ENCODE measurements at places on chromosomes 11 and 22.

- no peak for DNase-seq
These were observed 64.7 kb upstream of the CCND1 start for GRCh38 chr11:69576069-69576782.

DNA sequence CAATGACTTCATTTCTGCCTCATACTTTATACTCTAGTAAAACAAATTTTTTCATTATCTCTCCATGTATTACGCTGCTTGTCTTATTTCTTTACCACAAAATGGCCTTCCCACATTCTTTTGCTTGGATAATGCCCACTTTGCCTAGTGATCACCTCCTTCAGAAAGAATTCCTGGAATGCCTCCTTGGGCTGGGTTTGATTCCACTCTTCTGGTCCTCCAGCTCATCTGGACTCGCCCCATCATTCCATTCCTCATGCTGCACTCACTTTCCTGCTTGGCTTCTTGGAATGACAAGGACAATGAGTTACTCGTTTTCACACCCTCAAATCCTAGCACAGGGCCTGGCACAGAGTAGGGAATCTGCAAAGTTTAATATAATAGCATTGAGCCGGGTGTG, 475.1 kb upstream of the LARGE1 start:
- DNase-seq = no peak

DNA sequence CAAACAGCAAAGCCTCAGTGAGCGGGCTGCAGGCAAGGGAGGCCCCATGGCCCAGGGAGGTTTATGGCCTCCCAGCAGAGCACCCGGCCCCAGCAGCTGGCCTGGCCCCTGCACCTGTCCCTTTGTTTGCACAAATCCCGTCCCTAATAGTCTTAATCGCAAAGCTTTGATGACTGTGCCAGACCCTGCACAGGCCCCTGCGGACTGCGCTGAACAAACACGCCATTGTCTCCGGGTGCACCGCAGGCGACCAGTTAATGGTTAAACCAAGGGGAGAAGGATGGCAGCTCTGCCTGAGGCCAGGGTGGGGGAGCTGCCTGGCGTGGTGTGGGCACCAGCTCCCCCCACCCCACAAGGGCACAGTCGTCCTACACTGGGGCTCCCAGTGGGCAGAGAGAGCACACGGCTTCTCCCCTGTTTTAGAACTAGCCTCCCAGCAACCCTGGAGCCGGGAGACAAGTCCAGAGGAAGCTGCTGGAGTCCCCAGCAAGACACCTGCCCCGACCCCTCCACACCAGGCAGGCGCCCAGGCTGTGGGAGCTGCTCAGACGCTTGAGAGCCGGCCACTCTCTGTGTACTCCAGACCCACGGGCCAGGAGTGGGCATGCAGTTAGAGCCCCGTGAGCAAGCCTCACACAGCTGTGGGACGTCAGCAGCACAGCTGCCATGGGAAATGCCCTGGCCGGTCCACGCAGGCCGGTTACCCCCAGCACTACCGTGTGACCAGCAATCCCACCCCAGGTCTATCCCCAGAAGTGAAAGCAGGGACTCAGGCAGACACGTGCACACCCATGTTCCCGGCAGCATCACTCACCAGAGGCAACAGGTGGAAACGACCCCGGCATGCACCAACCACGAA, 39.7 kb upstream of the TH start:
- DNase-seq = no peak

DNA sequence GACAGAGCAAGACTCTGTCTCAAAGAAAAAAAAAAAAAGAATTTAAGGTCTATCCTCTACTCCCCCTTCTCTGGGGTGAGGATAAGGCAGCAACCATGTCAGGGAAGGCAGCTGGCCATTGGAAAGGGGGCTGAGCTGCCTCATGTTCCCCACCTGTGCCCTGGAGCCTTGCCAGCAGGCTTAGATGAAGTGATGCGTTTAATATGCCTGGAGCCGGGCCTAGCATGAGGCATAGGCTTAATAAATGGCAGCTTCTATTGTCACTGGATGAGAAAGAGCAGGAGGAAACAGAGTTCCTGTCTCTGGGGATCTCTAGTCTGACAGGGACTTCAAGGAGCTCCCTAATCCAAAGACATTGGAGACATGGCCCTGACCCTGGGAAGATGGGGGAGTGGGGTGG, 3.2 kb upstream of the KCNE3 start:
- DNase-seq = no peak

DNA sequence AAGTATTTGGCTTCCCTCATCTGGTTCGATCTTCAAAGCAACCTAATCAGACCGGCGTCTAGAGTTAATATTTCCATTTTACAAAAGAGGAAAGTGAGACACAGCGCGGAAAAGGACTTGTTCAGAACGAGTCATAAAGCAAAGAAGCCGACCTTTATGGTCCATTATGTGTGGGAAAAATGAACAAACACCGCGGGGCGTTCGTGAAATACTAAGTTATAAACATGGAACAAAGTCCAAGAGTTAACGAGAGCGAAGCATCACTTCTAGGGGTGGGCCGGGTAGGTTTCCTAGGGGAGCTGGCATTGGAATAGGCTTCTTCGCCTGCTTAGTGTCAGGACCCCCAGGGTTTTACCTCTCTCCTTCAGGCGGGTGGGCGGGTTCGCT, 575 bp downstream of the DUSP18 start:
- no peak for DNase-seq

DNA sequence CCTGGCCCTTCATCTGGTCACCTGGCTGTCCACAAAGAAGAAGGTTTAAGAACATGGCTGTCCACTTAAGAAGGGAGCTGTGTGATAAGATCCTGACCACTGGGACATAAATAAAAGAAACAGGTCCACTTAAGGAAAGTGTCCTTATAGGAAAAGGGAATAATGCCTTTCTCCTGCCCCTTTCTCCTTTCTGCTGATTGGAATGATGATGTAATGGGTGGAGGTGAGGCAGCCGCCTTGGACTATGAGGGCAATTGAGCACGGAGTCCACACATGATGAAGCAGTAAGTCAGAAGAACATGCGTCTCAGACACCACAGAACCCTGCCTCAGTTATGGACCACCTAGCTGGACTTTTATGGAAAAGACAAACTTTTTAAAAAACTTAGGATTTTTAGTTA, 401.1 kb downstream of the SHANK2 start:
- no peak for DNase-seq

GRCh38 chr11:33658195-33658900, 42.3 kb downstream of the C11orf91 start:
- no peak for DNase-seq

- DNase-seq = no peak
These were observed 4.0 kb downstream of the STIM1 start for GRCh38 chr11:3859373-3859881.

- DNase-seq = no peak
These were observed 12.2 kb downstream of the PHLDB1 start for GRCh38 chr11:118619444-118620197.

GRCh38 chr11:16512899-16513241, 156.5 kb upstream of the SOX6 start:
- no peak for DNase-seq

Measured in D721Med (cell line).